ENCODE measurements at places on chromosomes 1 and 21.
A peak's percentile ranks its signal among the peaks of the same experiment; 100 is the strongest.

DNA sequence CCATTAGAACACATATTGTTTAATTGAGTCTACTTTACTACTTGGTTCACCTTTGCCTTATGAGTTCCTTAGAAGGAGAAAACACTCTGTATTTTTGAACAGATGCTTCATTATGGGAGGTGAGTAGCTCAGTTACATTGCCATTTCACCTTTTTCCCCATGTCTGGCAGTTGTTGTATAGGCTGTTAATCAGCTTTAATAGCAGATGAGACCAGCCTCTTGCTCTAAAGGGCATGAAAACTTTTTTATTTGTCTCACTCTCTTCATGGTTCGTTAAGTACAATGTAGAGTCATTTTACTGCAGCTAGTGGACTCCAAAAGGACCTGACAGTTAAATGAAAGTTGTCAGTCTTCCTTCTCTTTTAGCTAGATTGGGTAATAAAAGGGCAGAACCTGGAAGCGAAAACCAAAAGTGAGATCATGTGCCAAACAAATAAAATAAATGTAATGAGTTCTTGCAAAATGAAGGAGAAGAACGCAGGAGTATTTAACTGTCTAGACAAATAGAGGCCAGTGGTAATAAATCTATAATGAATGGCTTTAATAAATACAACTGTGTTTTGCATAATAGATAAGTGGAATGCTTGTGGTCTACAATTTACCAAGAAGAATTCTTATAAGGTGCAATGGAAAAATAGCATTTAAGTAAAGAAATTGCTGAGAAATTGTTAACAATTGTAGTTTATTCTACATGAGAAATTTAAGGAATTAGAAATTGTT is 180.0 kb upstream of the NEGR1 start:
- DNase-seq: peak; percentile 2

DNA sequence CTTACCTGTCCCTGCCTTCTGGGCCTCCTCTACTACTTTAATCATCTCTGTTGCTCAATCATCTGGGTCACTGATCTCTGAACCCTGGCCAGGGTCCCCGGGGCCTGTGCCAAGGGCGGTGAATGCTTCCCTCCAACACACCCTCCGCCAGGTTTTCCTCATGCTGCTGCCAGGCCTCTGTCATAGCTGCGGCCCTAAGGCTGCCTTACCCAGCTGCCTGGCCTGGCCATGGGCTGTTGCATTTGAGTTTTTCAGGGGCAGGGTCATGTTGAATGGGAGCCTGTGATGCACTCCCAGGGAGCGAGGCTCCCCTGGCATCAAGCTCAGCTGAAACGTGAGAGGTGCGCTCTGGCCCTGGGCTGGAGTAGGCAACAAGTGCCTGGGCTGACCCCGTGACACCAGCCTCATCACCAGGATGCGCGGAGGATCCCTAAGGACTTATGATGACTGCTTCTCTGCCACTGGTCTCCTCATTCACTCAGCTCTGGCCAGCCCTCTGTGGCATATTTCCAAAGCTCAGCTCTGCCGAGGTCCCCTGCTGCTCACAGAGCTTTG is 7.6 kb downstream of the EDN2 start:
- DNase-seq: no peak

DNA sequence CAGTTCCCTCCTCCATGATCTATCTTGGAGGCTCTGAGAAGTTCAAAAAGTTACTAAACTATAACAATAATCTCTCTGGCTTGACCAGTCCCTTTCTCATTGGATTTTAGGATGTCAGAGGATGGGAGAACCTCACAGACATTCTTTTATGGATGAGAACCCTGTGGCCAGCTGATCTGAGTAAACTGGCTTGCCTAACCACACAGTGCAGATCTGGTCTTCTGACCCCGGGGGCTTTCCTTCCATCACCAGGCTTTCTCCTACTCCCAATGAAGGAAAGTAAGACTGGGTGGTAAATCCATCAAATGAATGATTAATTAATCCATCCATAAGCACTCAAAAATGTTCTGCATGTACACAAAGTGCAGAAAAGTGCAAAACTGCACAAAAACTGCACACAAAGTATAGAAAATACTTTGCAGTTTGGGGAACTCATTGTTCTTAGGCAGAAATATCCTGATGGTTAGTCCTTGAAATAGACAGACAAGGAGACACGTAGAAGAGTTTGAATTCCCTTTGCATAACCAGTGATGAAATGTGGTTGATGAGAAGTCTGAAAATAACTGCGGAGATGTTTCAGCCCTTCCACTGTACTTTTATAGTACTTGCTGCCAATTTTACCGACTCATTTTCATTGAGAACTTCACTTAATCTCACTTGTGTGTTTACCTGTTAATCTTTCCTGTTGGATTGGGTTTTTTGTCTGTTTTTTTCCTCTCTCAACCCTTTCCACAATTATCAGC is 2.5 kb upstream of the F3 start:
- no peak for DNase-seq

DNA sequence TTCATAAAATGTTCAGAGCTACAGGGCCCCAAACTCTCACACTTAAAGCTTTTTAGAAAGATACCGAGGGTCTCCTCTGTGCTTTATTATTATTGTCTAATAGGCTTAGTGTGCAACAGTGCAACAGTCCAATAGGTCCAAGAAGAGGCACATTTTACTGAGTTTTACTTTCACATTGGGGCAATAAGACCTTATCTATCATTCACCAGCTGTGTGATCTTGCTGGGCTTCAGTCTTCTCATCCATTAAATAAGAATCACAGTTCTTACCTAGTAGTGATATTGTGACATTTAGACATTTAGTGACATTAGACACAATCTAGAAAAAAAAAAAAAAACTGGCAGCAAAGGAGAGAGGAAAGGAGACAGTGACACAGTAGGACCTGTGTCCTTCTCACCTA is 175.8 kb upstream of the NFIA start:
- DNase-seq: no peak

GRCh38 chr1:240198376-240198775 is 106.7 kb downstream of the FMN2 start:
- DNase-seq: no peak

DNA sequence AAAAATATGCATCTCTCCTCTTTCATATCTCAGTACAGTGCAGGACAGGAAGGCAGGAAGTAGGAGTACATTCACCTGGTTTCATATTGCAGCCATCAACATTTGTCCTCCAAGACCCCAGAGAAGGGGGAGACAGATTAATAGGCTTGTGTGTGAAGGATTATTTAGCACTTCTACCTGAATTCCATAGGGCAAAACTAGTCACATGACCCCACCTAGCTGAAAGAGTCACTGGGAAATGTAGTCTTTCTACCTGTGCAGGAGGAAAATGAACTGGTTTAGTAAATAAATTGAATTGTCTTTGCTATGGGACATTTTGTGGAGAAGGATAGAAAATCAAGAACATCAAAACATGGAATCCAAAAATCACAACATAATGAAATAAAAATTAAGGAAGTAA is 13.9 kb upstream of the TRIM33 start:
- no peak for DNase-seq

DNA sequence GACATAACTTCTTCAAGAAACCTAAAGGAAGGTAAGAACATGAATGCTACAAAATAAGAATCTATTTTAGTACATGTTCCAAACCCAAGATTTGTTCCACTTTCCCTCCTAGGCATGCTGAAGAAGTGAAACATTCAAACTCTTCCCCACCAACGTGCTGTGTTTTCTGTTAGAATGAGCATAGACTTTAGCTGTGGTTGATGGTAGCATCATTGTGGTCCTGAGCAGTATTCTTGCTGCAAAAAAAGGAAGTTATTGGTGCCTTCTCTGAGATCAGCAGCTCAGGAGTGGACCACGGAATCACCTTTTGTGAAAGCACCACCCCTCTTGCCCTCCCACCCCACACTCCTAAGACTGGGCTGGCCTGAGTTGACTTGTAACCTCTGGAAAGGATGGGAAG is 100.4 kb upstream of the POGK start:
- no peak for DNase-seq

- no peak for DNase-seq
Observed at GRCh38 chr1:97350662-97351061, 570.2 kb downstream of the DPYD start.

- DNase-seq: no peak
Observed at GRCh38 chr1:65955071-65955470, 162.4 kb downstream of the PDE4B start.

DNA sequence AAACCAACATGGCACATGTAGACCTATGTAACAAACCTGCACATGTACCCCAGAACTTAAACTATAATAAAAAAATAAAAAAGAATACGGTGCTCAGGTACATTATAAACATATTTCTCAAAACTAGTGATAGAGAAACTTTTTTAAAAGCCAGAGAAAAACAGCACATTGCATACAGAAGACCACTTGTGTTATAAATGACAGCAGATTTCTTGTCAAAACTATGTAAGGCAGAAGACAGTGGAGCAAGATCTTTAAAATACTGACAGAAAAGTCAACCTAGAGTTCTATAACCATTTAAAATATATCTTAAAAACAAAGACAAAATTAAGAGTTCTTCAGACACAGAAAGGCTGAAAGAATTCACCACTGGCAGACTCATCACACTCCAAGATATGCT is 144.7 kb downstream of the NEGR1 start:
- no peak for DNase-seq

- DNase-seq: no peak
Observed at GRCh38 chr1:26994787-26995517, 1.5 kb downstream of the TRNP1 start.

GRCh38 chr1:156602557-156602993 is 1.3 kb upstream of the GPATCH4 start:
- no peak for DNase-seq

GRCh38 chr21:34004974-34005373 is 68.4 kb upstream of the MRPS6 start:
- no peak for DNase-seq

- DNase-seq: no peak
Observed at GRCh38 chr21:14403681-14404318, 20.9 kb upstream of the HSPA13 start.

- no peak for DNase-seq
Observed at GRCh38 chr1:117561071-117561470, 44.8 kb upstream of the TENT5C start.

GRCh38 chr1:175287377-175287776 is 94.8 kb upstream of the KIAA0040 start:
- DNase-seq: no peak

GRCh38 chr1:186858923-186859322 is 30.2 kb downstream of the PLA2G4A start:
- DNase-seq: no peak

DNA sequence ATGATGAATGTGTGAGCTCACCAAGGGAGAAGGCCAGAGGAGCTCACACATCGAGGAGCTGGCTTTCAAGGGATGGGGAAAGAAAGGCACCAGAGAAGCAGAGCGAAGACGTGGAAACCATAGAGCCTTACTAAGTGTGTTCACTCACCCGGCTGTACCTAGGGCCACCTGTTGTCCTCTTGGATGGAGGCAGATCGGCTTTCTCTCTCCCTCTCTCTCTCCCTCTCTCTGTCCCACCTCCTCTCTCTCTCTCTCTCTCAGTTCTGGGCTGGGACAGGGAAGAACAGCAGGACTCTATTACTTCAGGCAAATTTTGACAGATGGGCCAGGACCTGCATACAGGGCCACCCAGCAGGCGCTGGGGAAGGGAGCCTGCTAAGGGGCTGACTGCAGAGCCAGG is 64.8 kb downstream of the HIVEP3 start:
- no peak for DNase-seq

DNA sequence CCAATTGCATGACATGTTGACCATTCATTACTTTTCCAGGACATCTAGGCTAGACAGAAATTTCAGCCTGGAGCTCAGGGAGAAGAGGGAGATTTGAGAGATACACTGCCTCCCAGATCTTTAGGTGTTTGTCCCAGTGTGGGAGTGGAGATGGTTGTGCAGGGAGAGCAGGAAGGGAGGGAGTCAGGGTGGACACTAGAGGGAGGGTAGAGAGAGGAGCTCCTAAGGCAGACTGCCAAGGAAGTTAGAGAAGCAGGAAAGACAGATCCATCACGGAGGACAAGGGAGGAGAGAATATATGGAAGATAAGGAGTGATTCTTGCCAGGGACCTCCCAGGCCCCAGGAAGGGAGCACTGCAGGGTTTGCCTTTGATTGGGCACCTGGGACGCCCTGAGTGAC is 8.7 kb downstream of the CDCA8 start:
- DNase-seq: no peak

- DNase-seq: no peak
Observed at GRCh38 chr1:232806186-232806510, 932 bp downstream of the MAP10 start.

GRCh38 chr1:229407206-229408026 is 26.5 kb downstream of the ACTA1 start:
- DNase-seq: no peak

- no peak for DNase-seq
Observed at GRCh38 chr1:26284597-26285347, 4.9 kb downstream of the SH3BGRL3 start.

GRCh38 chr1:16138772-16139221 is 17.1 kb downstream of the EPHA2 start:
- DNase-seq: no peak

DNA sequence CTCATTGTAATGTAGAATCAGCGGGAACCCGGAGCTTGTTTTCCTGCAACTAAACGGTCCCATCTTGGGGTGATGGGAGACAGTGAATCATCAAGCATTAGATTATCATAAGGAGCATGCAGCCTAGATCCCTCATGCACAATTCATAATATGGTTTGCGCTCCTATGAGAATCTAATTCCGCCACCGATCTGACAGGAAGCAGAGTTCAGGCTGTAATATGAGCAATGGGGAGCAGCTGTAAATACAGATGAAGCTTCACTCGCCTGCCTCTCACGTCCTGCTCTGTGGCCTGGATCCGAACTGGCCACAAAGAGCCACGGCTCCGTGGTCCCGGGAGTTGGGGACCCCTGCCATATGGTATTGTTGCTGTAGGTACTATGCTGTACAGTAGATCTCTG is 1.6 kb downstream of the IFI44 start:
- no peak for DNase-seq

- no peak for DNase-seq
Observed at GRCh38 chr1:230382001-230382491, 44.1 kb downstream of the PGBD5 start.

GRCh38 chr1:151130987-151131586 is 15.3 kb downstream of the SEMA6C start:
- peak; percentile 85 for DNase-seq

DNA sequence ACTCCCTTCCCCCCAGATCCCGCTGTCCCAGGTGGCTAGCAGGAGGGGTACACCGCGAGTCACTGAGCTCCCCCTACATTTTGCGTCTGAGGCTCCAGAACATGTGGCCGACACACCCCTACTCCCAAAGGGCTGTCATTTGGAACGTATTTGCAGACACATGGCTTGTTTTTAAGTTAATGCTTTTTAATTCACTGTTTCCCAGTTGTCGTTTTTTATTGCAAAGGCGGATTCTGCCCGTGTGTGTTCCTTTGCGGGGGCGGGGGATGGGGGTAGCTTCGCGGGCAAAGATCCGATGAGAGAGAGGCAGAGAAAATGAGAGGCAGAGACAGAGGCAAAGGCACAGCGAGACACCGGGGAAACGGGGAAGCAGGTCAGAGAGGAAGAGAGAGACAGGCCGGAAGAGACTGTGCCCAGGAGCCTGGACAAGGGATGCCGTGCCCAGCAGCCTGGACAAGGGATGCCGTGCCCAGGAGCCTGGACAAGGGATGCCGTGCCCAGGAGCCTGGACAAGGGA is 270.2 kb downstream of the FOXD2 start:
- DNase-seq: no peak

Measured in left renal pelvis (tissue), 4 donors.